ENCODE measurements at places on chromosomes 7 and 10. TPM values are rescaled to one million over a fixed set of nuclear protein-coding genes. Genes with fewer than 3 reads are reported as not detected.

DNA sequence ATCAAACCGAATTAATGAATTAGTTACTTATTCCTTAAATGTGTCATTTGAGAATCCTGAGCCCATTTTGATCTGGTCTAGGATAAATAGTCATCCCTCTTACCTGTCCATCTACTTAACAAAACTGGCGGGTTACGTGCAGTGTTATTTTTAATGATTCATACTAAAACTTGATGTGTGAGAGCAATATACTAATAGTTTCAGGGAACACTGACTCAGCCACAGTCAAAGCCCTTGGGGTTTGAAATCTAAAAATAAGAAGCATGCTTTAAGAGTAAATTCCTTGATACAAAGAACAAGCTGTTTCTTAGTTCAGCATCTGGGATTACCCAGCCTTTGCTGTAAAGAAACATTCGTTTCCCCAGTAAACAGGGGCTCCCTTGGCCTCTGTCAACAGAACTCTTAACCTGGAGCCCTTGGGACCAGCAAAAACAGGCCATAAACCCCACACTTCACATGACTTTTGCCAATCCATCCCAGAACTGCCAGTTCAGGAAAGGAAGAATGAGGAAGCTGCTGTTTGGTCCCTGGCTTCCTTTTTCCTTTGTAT is 370.6 kb upstream of the IGFBP3 start:
- peak; percentile 88 for DNase-seq

DNA sequence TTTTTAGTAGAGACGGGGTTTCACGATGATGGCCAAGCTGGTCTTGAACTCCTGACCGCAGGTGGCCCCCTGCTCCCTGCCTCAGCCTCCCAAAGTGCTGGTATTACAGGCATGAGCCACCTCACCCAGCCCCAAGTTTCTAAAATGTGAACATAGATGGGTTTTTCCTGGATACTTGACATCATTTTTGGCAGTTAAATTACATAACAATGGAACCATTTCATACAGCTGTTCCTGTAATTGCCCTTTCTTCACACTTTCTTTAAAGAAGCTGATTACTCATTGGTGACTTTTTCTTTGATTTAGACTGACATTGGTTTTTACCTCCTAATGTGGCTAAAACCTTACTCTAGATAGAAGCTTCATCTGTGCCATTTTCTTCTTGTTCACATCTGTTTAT is 5.9 kb downstream of the ZKSCAN1 start:
- DNase-seq: no peak

GRCh38 chr10:61779950-61780659 is 117.4 kb downstream of the CABCOCO1 start:
- peak; percentile 62 for DNase-seq

Gene SERPINE1
- total RNA-seq: 23.1 TPM

Gene IL2RA
- total RNA-seq: not detected

GRCh38 chr7:105101864-105102263 is 87.9 kb downstream of the KMT2E start:
- DNase-seq: no peak

GRCh38 chr7:12494687-12495024 is 75.9 kb upstream of the SCIN start:
- no peak for DNase-seq

Gene MYH16
- not detected for total RNA-seq

- DNase-seq: peak; percentile 66
These were observed 450.7 kb downstream of the PARD3 start for GRCh38 chr10:34364253-34365037.

DNA sequence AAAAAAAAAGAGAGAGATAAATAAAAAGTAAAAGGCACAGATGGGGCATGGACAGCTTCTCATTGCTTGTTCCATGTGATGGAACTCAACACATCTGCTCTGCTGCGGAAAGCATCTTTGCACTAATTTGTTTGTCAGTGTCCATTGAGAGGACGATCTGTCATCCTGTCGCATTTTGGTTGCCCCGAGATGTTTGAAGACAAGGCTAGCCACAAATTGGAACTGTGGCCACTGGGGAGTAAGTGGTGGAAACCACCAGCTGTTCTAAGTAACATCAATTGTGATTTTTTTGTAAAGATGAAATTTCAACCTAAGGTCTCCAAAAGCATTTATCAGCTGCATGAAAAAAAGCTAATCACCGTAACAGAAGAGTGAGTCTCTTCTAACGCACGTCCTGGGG is 312.7 kb downstream of the ADARB2 start:
- no peak for DNase-seq

Gene KCNMA1
- 40.1 TPM for total RNA-seq

Gene CPXM2
- 64.0 TPM for total RNA-seq

DNA sequence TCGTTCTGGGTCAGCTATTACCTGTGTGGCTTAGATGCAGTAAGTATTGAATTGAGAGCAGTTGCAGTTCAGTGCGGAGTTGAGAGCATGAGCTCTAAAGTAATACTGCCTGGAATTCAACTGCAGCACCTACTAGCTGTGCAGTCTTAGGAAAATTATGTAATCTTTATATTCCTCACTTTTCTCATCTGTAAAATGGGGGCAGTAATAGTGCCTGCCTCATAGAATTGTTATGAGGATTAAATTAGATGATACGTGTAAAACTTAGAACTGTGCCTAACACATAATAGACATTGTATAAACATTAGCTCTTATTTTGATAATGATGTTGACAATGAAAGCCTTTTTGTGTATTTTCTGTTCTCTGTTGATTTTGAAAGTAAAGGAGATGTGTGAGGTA is 330.0 kb downstream of the GPR158 start:
- DNase-seq: no peak

DNA sequence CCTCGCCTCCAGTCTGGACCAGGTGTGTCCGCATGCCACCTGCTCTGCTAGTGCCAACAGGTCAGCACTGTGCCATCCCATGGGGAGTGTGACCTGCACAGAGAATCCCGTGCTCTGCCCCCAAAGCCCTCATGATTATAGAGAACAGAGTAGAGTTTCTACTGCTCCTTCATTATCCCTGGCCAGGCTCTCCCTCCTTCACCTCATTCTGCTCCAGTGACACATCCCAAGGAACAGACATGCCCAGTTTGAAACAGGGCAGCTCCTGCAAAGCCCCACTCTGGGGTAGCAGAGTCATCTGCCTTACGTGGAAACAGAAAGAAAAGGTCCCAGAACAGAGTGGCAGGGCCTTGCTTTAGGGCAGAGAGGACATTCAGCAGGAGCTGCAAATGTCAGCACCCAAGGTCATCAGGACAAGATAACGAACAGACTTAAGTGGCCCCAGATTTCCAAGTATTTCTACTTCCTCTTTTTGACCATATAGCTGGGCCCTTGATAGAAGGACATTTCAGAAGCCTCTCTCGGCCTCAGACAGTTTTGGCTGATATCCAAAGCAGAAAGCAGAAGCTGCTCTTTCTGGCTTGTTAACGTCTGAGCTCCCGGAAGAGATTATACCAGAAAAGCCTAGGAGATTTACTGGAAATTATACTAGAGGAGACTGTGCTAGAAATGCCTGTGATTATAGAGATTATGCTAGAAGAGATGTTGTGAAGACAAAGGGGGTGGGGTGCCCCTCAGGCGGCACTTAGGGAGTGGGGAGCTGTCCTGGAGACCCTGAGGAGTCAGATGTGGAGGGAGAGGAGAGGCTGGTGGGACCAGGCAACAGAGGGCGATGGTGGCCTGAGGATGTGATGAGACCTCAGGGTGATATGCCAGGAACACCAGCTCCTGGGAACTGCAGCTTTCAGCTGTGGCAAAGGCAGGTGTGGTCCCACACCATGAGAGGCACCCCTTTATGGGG is 12.6 kb downstream of the TMEM176B start:
- no peak for DNase-seq

Gene PTF1A
- not detected for total RNA-seq
